HS-27A (cell line): ENCODE measurements at places on chromosomes 2 and 18.

- no peak for DNase-seq
These were observed 886.5 kb downstream of the CNTNAP5 start for GRCh38 chr2:124911560-124911959.

GRCh38 chr2:10285556-10286198 lies 17.0 kb upstream of the HPCAL1 start:
- peak; percentile 72 for DNase-seq

DNA sequence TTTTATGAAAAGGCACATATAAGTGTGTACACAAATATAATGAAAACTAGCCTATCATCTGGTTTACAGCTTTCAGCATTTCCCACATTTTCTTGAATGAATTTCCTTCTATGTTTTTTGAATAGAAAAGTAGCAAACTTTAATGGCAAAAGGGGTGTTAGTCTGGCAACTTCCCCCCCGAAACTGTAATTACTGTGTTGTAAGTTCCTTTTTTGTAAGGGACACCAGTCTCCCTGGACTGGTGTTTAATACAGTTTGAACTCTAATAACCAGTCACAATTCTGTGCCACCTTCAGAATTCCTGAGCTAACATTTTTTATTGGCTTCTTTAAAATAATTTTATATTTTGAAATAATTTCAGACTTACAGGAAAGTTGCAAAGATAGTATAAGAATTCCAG lies 94.2 kb downstream of the ACSL3 start:
- no peak for DNase-seq

DNA sequence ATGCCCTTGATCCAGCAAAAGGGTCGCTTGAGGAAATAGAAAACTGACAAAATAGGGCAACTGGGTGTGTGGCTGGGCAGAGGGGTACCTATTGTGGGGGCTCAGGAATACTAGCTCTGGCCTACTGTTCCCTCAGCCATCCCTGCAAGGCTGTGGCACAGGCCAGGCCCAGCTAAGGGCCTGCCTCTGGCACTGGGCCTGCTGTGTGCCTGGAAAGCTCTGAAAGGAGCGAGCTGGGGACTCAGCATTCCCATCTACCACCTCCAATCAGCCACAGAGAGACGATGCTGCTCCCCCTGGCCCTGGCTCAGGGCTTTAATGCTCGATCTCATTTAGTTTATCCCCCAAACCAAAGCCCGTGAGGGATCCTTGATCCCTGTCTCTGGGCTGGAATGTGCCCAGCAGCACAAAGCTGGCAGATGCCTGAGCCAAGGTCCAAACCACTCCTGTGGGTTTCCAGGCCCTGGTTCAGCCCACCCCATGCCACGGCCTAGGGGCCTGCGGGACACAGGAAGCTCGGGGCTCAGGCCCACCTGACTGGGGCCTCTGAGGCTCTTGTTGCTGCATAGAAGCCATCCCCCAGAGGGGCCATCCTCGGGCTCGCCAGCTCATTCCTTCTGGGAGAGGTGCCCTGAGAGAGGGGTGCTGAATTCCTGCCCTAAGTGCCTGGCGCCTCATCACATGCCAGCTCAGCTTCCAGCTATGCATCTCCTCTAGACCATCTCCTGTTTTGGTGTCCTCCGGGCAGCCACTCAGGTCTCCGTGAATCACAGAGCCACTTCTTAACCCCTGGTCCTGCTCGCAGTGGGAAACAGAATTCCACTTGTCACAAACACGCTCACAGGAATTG lies 43.0 kb upstream of the KCNF1 start:
- peak; percentile 78 for DNase-seq

- no peak for DNase-seq
These were observed 10.1 kb downstream of the RND3 start for GRCh38 chr2:150477347-150477746.

DNA sequence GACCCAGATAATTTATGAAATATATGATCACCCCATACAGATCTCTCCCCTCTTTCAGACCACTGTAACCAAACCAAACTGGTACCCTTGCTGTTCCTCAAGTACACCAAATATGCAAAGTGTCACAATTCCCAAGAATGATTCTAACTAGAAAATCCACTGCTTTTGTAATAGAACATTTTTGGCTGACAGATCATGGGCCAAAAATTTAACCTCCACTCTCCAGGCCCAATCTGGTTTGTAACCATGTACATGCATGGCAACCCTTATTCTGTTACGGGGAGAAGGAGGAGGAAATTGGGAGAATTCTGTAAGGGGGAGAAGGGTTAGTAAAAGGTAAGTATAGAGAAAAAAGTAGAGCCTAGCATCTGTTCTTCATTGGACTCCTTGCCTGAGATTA lies 62.0 kb downstream of the IKZF2 start:
- DNase-seq: peak; percentile 17

- DNase-seq: no peak
These were observed 148.8 kb downstream of the TNS1 start for GRCh38 chr2:217853961-217854360.

DNA sequence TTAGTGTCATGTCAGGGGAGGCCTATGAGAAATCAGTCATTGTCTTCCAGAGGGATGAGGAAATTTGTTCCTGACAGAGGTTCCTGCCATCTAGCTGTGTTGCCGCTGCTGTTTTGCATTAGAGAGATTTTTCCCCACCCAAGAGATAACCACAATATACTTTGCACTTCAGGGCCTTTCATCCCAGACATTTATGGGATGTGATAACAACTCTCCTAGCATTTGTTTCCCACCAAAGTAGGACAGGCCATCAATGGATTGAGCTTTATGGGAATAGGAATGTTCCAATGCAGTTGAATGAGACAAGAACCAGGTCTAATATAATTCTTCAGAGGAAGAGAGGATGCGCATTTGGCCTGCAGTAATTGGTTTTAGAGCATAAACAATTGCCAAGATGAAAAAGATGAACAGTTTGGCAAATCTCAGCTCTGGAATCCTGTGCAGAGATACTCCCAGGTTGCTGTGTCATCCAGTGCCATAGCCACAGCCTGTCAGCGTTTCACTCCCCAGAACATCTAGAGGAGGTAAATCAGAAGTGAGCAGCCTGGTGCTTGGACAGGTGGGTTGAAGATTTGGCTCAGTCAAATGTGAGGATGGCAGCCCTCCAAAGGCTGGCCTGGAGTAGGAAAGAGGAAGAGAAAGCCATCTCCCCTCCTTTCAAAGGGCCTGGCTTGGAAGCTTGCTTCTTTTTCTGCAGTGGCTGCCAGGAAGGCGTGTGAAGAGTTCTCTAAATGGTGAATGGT lies 93.7 kb upstream of the SETBP1 start:
- DNase-seq: no peak

DNA sequence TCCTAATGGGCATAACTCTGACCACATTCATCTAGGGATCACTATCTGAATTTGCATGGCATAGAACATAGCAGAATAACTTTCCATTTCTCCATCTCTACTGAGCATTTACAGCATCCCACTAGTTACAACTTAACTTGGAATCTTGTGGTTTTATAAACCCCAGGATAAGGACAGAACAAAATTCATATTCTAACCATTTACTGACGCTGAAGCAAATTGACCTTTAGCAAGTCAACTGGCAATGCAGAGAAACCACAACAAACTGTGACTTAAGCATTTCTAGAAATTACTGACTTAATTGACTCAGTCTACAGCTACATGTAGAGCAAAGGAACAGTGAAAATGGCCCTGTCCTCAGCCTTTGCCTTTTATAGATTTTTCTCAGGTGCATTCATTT lies 61.2 kb downstream of the DCC start:
- no peak for DNase-seq
